ENCODE measurements at places on chromosomes 5 and 9.
A peak's percentile ranks its signal among the peaks of the same experiment; 100 is the strongest.

GRCh38 chr5:14579731-14580397 is 1.7 kb upstream of the OTULINL start:
- DNase-seq: no peak

DNA sequence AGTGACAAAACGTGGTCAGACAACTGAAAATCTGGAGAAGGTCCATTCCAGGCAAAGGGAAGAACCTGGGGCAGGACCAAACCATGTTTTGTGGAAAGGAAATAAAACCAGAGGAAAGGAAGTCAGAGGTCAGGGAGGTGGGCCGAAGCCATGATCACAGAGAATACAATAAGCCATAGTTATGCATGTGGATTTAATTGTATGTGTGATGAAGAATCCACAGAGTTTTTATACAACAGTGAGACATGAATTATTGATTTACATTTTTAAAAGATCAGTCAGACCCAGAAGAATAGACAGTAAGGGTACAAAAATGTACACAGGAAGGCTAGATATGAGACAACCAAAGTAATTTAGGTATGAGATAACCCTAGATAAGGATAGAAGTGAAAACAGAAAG is 20.8 kb downstream of the TTC33 start:
- no peak for DNase-seq

- DNase-seq: no peak
These were observed 91.0 kb downstream of the MRPL36 start for GRCh38 chr5:1708592-1709141.

DNA sequence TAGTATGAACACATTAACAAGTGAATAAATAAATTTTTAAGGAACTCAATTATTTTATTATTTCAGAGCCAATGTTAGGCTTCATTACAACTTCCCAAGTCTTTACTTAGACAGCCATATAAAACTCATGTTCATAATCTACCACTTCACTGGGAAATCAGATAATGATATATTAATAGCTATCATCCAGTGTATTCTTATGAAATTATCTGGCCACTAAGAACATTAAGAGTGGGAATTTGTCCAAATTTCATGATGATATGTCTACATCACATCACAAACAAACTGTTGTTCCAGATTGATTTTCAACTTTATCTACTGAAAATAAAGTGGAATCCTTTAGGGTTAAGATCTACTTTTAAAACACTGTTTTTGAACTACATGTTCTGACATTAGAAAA is 668.6 kb downstream of the EFNA5 start:
- DNase-seq: no peak

DNA sequence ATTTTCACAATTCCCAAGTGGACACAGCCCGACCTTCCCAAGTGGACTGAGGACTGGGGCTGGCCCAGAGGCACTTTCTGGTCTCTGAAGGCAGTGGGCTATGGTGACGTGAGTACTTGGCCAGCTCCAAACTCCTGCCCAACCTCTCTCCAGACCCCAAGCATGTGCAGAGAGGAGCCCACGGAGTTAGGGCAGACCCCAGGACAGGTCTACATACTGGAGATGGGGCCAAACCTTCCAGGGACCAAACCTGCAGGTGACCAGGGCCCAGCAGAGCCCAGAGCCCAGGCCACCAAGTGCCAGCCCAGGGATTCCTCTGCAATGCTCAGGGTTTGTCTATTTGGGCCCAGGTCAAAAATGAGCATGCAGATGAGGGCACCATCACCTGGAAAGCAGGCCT is 15.3 kb downstream of the BRD3 start:
- no peak for DNase-seq

- peak; percentile 20 for DNase-seq
These were observed 45.9 kb upstream of the APC start for GRCh38 chr5:112691758-112692157.

Measured in Panc1 (cell line).